Esophagus squamous epithelium (tissue), 5 donors: ENCODE measurements at places on chromosomes 5 and 9.
A peak's percentile ranks its signal among the peaks of the same experiment; 100 is the strongest.

DNA sequence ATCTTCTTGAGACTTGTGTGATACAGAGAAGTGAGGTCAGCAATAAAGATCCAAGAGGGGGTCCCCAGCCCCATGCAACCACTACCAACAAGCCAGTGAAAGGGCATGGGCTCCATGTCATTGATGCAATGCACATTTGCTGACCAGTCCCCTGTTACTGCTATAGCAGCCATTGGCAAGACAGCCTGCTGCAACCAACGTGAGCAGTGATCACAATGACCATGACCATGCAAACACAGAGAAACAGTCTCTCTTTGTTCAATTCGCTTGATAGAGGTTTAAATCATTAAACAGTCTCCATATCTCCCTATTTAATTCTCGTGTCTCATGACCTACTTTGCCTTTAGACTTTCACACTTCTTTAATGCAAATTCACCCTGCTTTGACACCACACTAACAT, 30.0 kb upstream of the FOXB2 start:
- DNase-seq: no peak

GRCh38 chr9:94913550-94913949, 187.1 kb downstream of the AOPEP start:
- DNase-seq: no peak

DNA sequence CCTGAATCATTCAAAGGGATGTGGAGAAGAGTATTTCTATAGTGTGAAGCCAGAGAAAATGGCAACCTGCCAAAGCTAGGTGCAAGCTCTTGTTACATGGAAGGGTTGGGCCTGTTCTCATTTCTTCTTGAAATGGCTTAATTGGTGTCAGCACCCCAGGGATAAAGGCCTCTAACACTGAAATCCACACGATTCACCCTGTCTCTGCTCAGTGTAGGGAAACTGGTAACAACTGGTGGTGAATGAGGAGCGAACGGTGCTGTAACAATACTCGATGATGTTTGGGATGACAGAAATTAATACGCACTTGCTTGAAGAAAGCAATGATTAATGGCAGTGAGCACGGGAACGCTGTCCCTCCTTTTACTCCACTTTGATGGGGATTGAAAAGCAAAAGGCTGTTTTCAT, 16.2 kb downstream of the PBX3 start:
- DNase-seq: no peak

DNA sequence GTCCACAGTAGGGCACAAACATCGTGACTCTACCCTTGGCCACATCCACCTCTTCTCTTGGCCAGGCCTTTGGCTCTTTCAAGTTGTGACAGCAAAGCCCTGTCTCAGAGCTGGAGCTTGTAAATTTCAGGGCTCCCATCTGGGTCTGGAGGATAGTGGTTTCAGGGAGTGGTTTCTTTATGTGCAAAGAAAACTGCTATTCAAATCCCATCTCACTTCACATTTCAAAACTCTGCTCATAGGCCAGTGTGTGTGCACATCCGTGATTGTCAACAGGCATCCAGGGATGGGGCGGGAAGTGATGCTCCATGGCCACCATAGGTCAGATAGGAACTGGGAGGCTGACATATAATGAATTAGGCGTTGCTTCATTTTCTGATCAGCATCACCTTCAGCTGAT, 107.8 kb upstream of the IL12B start:
- no peak for DNase-seq

DNA sequence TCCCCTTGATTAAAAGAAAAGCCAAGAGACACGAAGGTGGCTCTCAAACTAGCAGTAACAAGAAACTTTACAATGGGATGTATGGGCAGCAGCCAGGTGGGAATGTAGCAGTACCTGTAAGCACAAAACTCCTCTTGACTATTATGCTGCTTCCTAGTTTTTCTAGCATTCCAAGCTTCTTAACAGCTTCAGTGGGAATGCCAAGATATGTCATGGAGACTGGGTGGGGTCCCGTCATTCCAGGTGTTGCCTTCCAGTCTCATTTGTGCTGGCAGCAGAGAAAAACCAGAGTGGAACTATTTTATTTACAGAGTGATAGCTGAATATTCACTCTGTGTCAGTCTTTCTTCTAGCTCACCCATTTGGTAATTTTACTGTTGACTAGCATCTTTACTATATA, 236.6 kb downstream of the ARL15 start:
- DNase-seq: no peak

DNA sequence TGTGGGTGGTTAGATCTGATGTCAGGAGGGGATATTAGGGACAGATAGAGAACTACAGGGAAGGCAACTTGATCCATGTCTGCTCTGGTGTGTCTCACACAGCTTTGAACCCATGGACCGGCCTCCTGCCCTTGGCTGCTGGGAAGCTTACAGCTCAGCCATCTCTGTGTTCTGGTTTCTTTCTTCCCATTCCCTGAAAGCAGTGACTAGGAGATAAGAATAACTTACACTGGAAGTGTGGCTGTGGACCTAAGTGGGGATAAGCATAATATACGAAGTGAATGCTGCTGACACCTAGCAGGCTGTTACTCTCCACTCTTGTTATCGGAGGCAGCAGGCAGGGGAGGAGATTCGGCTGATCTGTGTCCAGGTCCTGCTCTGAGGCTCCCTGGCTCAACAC, 282.3 kb upstream of the TUT7 start:
- DNase-seq: no peak

- DNase-seq: no peak
Observed at GRCh38 chr5:177233206-177233605, 70.3 kb downstream of the RAB24 start.

- DNase-seq: no peak
Observed at GRCh38 chr9:120191141-120191540, 388.8 kb downstream of the CDK5RAP2 start.

DNA sequence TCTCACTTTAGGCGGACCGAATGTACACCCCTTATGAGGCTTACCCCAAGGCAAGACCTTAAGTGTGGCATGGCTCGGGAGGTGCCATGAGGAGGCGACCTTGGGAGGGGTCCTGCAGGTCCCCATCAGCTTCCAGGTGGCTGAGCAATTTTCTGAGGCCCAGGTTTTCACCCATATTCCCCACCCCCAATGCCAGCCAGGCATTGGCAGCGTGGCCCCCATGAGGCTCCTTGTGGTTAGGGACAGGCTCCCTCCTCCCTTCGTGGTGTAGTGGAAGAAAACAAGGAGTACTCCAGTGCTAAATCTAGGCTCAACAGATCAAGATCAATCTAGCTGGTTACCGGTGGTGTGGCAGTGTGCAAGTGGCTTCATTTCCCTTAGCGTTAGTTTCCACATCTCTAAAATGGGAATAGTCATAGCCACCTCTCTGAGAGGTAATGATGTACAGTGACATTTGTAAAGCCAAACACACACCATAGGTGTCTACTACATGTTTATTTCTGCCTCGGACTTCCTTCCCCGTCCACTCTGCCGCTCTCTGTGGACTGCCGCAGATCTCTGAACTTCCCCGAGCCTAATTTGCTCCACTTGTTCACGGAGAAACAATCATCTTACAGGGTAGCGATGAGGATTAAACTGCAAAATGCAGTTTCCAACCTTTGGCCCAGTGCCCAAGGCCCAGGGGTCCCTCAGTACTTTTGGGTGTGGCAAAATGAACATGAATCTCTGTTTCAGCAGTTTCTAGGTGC, 8.4 kb downstream of the LHX2 start:
- no peak for DNase-seq

- no peak for DNase-seq
Observed at GRCh38 chr9:82504620-82505019, 516.0 kb downstream of the SPATA31D1 start.

DNA sequence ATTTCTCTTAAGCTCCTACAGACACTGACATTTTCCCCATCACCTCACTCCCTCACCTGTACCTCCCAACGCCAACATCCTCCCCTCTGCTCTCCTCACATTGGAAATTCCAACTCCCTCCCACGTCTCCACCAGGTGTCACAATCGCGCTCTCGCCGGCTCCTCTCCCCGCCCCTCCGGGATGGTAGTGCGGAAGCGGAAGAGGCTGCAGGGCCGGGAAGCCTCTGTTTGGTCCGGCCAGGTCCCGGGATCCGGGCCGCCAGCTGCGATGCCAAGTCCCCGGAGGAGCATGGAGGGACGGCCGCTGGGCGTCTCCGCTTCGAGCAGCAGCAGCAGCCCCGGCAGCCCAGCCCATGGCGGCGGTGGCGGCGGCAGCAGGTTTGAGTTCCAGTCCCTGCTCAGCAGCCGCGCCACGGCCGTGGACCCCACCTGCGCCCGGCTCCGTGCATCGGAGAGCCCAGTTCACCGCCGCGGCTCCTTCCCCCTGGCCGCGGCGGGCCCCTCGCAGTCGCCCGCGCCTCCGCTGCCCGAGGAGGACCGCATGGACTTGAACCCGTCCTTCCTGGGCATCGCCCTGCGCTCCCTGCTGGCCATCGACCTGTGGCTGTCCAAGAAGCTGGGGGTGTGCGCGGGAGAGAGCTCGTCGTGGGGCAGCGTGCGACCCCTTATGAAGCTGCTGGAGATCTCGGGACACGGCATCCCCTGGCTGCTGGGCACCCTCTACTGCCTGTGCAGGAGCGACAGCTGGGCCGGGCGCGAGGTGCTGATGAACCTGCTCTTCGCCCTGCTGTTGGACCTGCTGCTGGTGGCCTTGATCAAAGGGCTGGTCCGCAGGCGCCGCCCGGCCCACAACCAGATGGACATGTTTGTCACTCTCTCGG, at the start of gene PLPP6:
Gene PLPP6 (plus strand): TSS at position 187 of the 881 bp plus-strand sequence. CDS start 82 bp downstream, at position 269.
- DNase-seq: peak; percentile 31

DNA sequence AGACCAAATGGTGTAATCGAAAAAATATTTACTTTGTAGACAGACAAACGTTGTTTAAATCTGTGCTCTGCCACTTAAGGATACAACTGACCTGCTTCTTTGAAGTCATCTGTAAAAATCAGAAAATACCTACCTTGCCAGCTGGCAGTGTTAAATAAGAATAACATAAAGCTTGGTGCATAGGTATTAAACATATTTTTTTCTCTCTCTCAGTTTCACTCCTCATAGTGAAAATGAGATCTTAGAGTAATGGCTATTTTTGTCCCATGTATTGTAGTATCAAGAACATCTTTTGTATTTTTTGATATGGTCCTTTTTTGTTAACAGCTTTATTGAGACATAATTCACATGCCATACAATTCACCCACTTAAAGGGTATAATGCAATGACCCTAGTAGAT, 17.9 kb upstream of the RANBP17 start:
- DNase-seq: no peak

DNA sequence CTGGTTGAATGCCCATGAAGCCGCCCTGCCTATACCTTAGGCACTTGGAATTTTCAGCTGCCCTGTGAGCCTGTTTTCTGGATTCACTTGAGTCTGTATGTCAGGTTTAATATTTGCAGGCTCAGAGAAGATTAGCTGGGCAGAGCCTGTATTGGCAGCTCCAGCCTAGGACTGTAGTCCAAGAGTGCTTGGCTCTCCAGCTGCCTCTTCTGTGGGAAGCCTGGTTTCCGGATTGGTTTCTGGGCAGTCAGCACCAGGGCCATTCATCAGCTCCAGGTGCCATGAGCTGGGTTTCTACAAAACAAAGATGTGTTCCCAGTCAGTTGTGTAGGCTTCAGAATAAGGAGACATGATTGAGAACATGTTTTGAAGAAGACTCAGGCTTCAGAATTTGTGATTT, 90.1 kb downstream of the ARHGAP26 start:
- DNase-seq: no peak

- no peak for DNase-seq
Observed at GRCh38 chr5:89287964-89288363, 405.0 kb upstream of the MEF2C start.

DNA sequence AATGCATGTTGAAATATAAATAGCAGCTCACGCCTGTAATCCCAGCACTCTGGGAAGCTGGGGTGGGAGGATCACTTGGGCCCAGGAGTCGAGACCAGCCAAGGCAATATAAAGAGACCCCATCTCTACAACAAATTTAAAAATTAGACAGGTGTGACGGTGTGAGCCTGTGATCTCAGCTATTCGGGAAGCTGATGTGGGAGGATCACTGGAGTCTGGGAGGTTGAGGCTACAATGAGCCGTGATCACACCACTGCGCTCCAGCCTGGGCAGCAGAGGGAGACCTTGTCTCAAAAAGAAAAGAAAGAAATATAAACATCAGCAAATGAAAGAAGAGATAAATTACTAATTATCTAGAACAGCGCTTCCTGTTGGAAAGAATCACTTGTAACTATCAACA, 105.0 kb downstream of the MAPKAP1 start:
- no peak for DNase-seq

- no peak for DNase-seq
Observed at GRCh38 chr5:18503797-18504328, 869.6 kb downstream of the TAF11L14 start.

GRCh38 chr9:27582794-27583193, 9.5 kb upstream of the C9orf72 start:
- no peak for DNase-seq

- no peak for DNase-seq
Observed at GRCh38 chr9:31112491-31112890, 1272.0 kb upstream of the ACO1 start.

- DNase-seq: no peak
Observed at GRCh38 chr9:114880291-114880745, 50.1 kb downstream of the TNFSF8 start.
